ENCODE measurements at places on chromosomes 3 and 15. TPM values are rescaled to one million over a fixed set of nuclear protein-coding genes. Genes with fewer than 3 reads are reported as not detected.

Gene LRRC2
- total RNA-seq, result 6.4 TPM

Gene AEN
- 122 TPM for total RNA-seq

Gene FURIN
- total RNA-seq, result 32.1 TPM

Gene CLSTN2
- total RNA-seq, result 0.52 TPM

Gene CNTN3
- total RNA-seq, result 0.13 TPM

Gene GXYLT2
- total RNA-seq, result 5.6 TPM

Gene ZNF80
- total RNA-seq, result not detected

Gene CCDC39
- total RNA-seq, result 0.34 TPM

Gene WDR49
- 3.2 TPM for total RNA-seq

Gene SI
- total RNA-seq, result not detected

Gene REC114
- total RNA-seq, result not detected

Gene SLC9C1
- total RNA-seq, result 0.24 TPM

Gene ARPP21
- not detected for total RNA-seq

Gene CFAP100
- not detected for total RNA-seq

Gene FOXL2NB
- 7.9 TPM for total RNA-seq

Gene MYZAP
- total RNA-seq, result 0.94 TPM

Gene USP19
- total RNA-seq, result 65.8 TPM
